ENCODE measurements at places on chromosomes 11 and 22.

GRCh38 chr11:43806976-43807375 is 73.7 kb upstream of the ALKBH3 start:
- DNase-seq = no peak

DNA sequence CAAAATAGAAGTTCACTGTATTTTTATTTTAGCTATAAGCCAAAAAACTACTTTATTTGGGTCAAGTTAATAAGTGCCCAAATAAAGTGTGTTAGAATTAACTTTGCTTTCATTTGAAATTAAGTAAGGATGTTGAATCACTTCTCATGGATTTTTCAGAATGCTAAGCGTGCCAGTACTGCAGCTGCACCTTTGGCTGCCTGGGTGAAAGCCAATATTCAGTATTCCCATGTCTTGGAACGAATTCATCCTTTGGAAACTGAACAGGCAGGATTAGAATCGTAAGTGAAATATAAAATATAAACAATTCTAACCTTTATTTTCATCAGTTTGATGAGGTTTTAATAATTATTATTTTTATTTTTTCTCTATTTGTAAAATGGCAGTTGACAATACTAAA is 113.6 kb downstream of the DYNC2H1 start:
- no peak for DNase-seq

- no peak for DNase-seq
These were observed 18.1 kb downstream of the LRP4 start for GRCh38 chr11:46900091-46900746.

GRCh38 chr11:117790279-117790678 is 6.7 kb downstream of the DSCAML1 start:
- no peak for DNase-seq

DNA sequence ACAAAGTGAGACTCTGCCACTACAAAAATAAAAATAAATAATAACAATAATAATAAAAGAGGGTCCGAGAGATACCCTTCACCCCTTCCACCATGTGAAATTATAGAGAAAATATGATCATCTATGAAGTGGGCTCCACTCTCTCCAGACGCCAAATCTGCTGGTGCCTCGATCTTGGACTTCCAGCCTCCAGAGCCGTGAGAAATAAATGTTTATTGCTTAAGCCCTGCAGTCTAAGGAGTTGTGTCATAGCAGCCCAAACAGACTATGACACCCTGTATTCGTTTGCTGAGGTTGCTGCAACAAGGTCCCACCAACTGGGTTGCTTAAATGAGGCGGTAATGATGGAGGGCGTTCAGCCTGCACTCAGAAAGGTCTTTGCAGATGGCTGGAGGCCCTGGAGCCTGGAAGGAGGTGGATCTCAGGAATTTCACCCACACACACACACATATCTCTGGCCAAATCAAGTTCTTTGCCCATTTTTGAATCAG is 7.6 kb upstream of the SEPTIN5 start:
- no peak for DNase-seq

DNA sequence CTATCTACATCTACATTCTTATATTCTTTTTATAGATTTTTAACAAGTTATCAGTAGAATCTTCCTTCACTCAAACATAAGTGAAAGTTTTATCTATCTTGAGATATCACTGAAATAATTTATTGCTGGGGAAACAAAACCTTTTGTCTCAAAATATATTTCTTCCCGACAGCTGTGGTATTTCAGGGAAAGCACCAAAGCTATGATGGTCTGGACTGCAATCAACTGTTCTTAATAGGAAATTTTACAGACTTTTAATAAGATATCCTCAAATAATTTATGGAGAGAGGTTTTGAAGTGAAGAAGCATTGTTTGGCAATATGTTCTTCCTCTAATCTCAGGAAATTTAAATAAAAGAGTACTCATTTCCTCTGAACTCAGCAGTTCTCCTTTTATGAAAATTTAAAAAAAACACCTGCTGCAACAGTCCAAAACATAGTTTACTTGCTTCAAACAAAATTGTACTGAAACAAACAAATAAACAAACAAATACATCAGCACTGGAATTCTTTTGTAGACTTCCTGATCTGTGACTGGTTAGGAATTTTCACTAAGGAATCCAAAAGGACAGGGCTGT is 33.9 kb upstream of the EIF3M start:
- no peak for DNase-seq

Measured in HS-5 (cell line).